Erythroblast (primary cell): ENCODE measurements at places on chromosomes 4 and X.

DNA sequence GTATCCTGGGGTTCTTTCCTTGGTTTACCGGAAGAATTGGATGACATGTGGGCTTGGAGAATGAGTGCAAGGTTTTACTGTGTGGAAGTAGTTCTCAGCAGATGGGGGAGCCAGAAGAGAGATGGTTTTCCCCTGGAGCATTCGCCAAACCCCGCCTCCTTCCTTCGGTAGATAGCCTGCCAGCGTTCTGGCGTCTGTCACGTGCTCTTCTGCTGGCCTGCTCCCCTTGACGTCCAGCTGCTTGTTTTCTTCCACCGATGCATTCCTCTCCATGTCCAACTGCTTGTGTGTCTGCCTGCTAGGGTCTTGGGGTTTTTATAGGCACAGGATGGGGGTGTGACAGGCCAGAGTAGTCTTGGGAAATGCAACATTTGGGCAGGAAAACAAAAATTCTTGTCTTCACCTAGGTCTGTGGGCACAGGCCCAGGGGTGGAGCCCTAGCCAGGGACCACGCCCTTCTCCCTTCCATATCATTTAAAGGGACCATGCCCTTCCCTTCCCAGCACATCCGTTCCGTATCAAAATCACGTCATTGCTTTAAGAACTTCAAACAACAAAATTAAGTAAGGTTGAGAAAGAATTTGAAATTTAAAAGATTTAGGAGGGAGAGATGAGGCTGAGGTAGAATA, 538.7 kb upstream of the SMIM31 start:
- no peak for DNase-seq

- no peak for DNase-seq
Measured at GRCh38 chr4:212438-213188, 88.3 kb downstream of the ZNF718 start.

DNA sequence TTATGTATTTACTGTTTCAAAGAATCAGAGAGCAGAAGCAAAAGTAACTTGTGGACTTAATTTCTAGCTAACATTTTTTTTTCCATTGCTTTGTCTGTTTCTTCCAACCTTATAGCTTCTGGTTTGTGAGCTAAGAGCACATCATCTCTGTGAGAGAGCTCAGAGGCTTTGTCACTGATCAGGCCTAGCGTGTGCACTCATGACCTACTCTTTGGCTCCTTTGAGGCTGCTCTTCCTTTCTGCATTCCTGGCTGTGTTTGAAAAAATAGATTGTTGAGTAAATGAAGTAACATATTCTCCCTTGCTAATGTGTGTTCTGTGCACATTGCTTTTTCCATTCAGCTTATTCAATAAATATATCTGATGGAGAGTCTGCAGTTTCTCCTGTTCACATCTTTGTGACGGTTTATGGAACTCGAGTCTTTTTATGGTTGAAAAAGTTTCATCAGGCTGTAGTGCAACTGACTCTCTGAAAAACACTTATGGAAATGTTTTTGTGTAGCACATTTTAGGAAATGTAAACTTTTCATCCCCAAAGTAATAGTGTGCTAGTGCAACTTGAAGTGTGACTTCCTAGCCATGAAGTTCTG, 133.0 kb downstream of the RAPGEF2 start:
- DNase-seq = no peak

GRCh38 chr4:42638321-42638720, 18.6 kb downstream of the ATP8A1 start:
- DNase-seq = no peak

GRCh38 chr4:77269505-77269904, 112.5 kb downstream of the CCNG2 start:
- DNase-seq = no peak

GRCh38 chr4:44121210-44121609, 327.4 kb downstream of the KCTD8 start:
- DNase-seq = no peak

DNA sequence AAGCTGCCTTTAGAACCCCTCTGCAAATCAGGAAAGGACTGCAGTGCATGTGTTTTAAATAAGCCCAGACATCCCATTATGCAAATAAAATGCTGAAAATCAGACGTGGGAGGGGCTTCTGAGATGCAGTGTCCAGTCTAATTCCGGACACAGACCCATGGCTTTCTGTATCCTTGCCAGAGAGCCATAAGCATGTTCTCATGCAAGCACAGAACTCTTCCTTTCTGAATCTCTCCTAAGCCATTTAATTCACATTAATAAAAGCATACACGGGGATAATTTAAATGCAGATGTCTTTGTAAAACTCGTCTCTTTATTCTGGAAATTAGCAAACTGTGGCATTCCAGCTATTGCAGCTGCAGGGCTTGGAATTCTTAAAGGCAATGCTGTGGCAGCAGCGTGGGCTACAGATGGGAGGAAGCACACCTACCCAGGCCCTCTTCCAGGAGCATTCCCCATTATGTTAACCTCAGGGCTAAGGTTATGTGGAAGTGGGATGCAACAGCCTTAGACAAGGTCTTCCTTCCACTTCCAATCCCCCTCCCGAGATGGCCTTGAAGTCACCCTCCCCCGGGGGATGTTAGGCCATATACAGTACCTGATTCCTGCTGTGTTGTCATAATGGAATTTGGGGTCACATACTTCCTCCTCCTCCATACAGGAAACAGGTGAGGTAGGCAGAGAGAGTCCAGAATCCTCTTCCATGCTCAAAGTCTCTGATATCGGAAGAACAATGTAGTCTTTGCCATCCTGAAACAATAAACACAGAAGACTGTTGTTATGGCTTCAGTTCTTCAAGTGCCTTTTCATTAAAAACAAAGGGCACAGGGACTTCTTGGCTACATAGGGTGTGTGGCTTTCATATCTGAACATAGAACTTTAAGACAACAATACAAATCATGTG, 38.1 kb downstream of the KDR start:
- no peak for DNase-seq

GRCh38 chr4:119675391-119675790, 46.8 kb upstream of the PDE5A start:
- DNase-seq = no peak

GRCh38 chrX:46325312-46325877, 219.8 kb downstream of the ZNF674 start:
- DNase-seq = no peak

GRCh38 chrX:136525738-136526606, 6.0 kb upstream of the VGLL1 start:
- no peak for DNase-seq

DNA sequence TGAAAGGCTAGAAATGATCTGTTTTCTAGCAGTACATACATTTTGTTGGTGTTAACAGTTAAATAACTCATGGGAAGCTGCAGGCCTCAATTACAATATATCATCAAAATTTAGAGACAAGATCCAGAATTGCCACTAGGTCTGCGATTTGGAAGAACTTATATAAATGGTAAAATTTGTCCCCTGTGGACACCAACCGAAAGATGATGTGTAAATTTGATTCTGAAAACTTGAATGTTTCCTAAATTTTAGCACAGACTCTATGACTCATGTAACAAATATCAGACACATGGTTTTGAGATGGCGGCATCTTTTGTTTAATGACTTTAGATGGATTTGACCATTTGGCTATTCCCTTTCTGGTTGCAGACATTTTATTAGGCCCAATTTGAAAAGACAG, 6.0 kb upstream of the HPGDS start:
- DNase-seq = no peak

GRCh38 chr4:94841864-94842221, 84.1 kb downstream of the BMPR1B start:
- DNase-seq = no peak

- no peak for DNase-seq
Measured at GRCh38 chrX:63434665-63435064, 83.5 kb upstream of the SPIN4 start.

GRCh38 chr4:71406459-71406963, 67.7 kb downstream of the SLC4A4 start:
- no peak for DNase-seq

DNA sequence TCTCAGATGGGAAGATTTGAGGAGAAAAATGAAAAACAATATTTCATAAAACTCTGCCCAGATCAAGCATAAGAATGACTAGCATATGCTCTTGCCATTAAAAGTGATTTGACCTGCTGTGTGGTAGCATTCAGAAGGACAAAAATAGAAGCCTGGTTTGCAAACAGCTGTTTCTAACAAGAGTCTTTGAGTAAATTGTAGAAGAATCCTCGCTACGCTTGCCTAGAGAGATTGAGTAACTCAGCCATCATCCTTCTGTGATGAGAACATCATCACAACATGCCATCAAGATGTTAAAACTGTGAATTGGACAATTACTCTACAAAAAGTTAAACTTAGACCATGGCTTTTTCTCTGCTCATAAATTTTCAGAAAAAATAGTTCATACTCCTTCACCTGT, 168.9 kb upstream of the PUDP start:
- no peak for DNase-seq

DNA sequence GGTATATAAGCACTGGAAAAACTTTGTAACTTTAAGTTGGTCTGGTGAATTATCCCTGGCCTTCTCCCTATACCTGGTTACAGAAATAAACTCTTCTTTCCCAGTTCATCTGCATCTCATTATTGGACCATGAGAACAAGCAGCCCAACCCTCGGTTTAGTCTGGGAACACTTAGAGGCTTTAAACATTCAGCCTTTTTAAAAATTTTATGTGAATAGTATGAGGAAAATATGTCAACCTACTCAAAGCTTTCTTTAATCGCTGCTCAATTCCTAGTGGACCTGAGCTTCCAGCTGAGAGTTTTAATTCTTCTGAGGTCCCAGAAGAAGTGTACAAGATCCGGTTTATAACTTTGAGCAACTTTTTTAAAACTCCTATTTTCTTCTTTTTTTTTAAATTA, 358.6 kb upstream of the NOCT start:
- no peak for DNase-seq

DNA sequence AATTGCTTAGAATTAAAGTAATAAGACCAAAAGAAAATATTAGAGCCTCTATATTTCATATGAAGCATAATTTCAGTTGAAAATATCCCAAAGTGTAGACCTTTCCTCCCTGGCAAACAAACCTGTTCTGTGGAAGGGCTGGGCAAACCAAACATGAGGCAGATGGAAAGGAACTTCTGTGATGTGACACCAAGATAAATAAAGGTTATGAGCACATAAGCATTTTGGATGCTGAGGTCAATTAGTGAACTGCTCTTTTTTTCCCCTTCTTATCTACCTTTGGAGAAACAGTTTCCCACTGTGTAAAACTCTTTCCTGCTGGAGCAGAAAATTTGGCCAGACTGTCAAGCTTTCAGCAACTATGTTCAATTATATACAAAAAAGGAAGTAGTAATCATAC, 109.6 kb upstream of the STIM2 start:
- DNase-seq = no peak

- DNase-seq = no peak
Measured at GRCh38 chrX:15157624-15158023, 112.3 kb downstream of the ASB9 start.

GRCh38 chrX:24465532-24465865, 413 bp downstream of the PDK3 start:
- peak; percentile 36 for DNase-seq

GRCh38 chr4:150061086-150061776, 17.0 kb upstream of the DCLK2 start:
- DNase-seq = no peak

GRCh38 chr4:112279025-112279881, 6.5 kb downstream of the TIFA start:
- no peak for DNase-seq

GRCh38 chr4:141155586-141155985, 22.3 kb upstream of the RNF150 start:
- DNase-seq = no peak

- no peak for DNase-seq
Measured at GRCh38 chr4:81221303-81222081, 6.5 kb upstream of the PRKG2 start.

- DNase-seq = peak; percentile 34
Measured at GRCh38 chr4:20422398-20422797, 170.7 kb downstream of the SLIT2 start.

- DNase-seq = no peak
Measured at GRCh38 chr4:83011689-83012199, 1.1 kb upstream of the LIN54 start.

GRCh38 chrX:7069556-7069955, 78.0 kb upstream of the STS start:
- no peak for DNase-seq

GRCh38 chrX:103556963-103557612, 28.2 kb upstream of the TCEAL4 start:
- no peak for DNase-seq

- no peak for DNase-seq
Measured at GRCh38 chr4:42133006-42133405, 19.4 kb downstream of the BEND4 start.

DNA sequence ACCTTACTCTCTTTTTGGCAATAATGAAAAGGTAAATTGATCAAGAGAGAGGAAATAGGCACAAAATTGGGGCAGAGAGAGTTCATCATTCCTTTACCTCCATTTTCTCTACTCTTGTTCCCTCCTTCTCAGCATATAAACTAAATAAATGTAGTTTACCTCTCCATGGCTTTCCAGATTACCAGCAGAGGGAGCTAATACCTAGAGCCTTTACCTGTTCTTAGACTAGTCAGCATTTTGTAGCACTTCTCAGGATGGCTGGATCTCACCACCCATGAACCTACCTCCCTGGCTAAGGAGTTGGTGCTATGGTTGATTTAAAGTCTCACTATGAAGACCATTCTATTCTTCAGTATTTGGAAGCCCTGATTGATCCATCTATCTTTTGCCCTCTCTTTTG, 15.7 kb downstream of the OFD1 start:
- DNase-seq = peak; percentile 57

DNA sequence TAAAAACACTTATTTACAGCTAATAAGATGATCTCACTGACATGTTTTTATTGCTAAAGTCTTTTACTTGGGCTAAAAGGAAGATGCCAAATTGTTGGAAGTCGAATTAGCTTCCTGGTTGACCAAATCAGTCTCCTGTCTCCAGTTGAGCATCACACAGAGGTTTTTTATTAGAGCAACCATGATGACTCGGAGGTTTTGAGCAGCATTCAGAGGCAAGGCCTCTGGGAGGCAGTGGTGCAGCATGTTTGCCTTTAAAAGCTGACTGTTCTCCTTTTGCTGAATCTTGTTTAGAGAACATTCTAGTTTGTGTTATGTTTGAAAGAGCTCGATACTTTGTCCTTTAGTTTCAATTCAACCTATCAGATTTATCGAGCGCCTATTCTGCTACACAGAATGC, 2.1 kb downstream of the UCHL1 start:
- peak; percentile 32 for DNase-seq

DNA sequence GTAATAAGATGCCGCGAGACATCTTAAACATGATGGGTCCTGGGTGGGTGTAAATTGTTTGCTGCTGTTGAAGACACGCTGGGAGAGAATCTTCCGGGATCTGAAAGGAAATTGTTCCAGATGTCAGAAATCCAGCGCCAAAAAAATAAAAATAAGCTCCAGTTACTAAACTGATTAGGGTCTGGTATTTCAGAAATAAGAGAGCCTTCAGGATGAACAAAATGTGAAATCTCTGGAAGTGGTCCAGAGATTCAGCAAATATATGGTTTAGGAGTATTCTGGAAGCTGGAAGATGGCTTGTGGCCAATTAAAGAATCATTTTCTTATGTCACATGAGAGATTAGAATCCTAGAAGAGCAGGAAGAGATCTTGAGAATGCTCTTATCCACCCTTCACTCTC, 75.8 kb upstream of the NHS start:
- no peak for DNase-seq

- no peak for DNase-seq
Measured at GRCh38 chrX:153336121-153336894, 2.4 kb downstream of the ZNF275 start.

GRCh38 chr4:67765401-67765800, 11.2 kb upstream of the GNRHR start:
- DNase-seq = no peak
